ENCODE measurements at places on chromosomes 7 and 10.

- DNase-seq = no peak
Measured at GRCh38 chr7:143216151-143216550, 5.7 kb upstream of the TAS2R40 start.

GRCh38 chr7:28088032-28088431 lies 92.6 kb downstream of the JAZF1 start:
- DNase-seq = no peak

DNA sequence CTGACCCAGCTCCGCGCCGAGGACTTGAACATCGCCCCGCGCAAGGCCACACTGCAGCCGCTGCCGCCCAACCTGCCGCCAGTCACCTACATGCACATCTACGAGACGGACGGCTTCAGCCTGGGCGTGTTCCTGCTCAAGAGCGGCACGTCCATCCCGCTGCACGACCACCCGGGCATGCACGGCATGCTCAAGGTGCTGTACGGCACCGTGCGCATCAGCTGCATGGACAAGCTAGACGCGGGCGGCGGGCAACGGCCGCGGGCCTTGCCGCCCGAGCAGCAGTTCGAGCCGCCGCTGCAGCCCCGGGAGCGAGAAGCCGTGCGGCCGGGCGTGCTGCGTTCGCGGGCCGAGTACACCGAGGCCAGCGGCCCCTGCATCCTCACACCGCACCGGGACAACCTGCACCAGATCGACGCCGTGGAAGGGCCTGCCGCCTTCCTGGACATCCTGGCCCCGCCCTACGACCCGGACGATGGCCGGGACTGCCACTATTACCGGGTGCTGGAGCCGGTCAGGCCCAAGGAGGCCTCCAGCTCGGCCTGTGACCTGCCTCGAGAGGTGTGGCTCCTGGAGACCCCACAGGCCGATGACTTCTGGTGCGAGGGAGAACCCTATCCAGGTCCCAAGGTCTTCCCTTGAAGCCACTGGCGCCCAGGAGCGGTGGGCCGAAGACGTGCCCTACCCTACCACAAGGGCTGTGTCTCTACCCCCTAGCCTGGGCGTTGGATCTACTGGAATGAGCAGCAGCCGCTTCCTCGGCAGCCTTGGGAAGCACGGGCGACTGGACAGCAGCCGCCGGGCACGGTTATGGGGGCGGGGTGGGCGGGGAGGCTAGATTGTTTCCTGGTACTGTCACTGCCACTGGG lies 945 bp downstream of the ADO start:
- no peak for DNase-seq

DNA sequence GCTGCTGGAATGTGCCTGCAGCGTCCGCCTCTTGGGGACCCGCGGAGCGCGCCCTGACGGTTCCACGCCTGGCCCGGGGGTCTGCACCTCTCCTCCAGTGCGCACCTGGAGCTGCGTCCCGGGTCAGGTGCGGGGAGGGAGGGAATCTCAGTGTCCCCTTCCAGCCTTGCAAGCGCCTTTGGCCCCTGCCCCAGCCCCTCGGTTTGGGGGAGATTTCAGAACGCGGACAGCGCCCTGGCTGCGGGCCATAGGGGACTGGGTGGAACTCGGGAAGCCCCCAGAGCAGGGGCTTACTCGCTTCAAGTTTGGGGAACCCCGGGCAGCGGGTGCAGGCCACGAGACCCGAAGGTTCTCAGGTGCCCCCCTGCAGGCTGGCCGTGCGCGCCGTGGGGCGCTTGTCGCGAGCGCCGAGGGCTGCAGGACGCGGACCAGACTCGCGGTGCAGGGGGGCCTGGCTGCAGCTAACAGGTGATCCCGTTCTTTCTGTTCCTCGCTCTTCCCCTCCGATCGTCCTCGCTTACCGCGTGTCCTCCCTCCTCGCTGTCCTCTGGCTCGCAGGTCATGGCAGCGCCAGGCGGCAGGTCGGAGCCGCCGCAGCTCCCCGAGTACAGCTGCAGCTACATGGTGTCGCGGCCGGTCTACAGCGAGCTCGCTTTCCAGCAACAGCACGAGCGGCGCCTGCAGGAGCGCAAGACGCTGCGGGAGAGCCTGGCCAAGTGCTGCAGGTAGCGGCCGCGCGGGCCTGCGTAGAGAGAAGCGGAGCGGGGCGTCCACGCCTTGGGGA lies 645 bp downstream of the SLC26A4 start:
- DNase-seq = peak; percentile 42

GRCh38 chr10:114084215-114084614 lies 40.5 kb downstream of the ADRB1 start:
- DNase-seq = no peak

GRCh38 chr7:44981035-44981706 lies 2.4 kb upstream of the MYO1G start:
- no peak for DNase-seq

GRCh38 chr7:84822941-84823510 lies 363.8 kb downstream of the SEMA3D start:
- no peak for DNase-seq

DNA sequence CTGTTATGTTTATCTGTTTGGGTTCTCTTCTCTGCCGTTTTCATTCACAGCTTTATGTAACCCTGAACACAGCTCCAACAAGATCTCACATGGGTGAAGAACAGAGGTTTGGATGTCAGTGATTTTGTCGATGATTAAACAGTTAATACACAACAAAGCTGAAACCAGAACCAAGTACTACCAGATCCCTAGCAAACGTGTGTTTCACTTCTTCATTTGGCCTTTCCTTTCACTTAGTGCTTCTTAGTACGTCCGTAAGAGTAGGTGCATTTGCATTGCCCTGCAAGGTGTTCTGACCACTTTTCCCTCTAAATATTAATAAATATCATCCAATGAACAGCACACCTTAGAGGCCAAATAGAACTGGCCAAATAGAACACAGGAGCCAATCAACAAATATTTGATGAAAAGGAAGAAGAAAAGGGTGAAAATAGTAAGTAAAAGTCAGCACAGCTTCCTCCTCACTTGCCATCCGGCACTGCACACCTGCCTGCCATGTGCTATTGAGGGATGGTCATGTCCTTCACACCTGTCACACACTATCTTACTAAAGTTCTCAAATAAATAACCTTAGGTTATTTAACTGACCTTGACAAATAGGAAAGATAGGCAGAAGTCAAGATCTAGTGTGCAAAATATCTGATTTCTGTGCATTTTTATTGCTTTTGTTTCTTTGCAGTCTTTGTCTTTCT lies 252.6 kb upstream of the ANKRD30A start:
- DNase-seq = no peak

DNA sequence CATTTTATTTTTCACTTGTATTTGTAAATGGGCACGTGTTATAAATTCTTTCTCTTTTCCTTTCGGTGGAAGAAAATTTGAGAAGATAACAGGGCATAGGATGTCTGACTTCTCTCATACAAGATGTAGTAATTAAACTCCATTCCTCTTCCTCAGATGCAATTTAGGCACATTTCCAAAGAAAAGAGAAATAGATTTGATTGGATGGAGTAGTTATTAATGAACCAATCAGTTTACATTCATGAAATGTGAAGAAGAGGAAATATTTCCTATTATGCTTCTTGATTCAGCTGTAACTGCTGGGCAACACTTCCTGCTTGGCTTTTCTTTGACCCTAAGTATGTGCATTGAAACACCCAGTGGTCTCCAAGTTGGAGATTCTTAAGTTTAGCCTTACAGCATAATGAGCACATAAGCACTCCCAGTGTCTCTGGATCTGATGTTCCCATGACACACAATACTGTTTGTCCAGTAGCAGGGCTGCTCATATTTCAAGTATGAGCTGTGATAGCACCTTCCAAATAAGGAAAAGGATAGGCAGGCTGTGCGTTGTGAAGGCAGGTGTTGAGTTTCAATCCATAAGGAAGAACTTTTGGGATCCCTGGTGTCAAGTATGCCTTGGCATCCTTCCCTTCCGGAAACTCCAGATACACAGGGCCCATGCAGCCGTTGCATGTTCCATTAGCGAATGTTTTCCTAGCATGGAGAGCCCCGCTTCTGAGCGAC lies 33.4 kb upstream of the COBL start:
- no peak for DNase-seq

DNA sequence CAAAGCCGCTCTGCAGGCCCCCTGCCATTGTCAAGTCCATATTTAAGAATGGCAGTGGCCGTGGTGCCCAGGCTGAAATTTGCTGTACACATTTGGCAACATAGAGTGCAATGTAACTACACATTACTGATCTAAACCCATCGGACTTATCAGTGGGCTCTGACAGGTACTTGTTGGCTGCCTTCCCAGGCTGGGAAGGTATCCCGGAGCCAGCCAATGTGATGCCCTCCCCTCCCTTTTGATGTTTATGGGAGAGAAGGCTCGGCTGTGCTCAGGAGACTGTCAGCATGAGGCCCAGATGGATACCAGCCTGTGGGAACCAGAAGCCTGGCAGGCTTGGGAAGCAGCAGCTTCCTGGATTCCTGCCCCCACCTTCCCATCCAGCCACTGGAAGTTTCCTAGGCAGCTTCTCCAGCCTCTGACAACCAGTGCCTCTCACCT lies 146.1 kb upstream of the TCF7L2 start:
- no peak for DNase-seq

GRCh38 chr7:8434290-8435002 lies 1.0 kb downstream of the NXPH1 start:
- no peak for DNase-seq

GRCh38 chr7:126362746-126363145 lies 890.0 kb downstream of the GRM8 start:
- no peak for DNase-seq

DNA sequence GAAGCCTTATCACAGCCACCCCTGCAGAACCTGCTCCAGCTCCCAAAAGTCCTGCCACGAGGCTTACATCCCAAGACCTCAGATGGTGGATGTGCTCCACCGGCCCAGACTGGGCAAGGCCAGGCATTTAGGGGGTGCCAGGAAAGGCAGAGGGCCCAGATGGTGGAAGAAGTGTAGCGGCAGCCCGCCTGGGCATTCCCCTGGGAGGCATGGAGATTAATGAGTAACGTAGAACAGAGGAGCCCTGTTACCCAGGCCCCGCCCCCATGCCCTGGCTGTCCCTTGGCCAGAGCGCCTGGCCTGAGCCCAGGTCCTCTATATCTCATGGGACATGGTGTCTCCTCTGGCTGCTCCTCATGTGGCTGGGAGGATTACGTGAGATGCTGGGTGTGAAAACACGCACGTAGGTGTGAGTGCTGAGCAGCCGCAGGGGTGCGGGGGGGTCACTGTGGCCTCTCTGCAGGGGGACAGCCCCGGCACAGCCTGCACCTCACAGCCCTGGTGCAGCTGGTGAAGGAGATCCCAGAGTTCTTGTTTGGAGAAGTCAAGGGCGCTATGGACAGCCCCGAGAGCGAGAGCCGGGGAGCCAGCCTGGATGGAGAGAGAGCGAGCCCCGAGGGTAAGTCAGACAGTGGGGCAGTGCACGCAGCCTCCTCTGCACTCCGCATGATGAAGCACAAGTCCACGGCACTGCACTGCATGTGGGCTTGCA lies 52.9 kb downstream of the ZNF467 start:
- DNase-seq = no peak

DNA sequence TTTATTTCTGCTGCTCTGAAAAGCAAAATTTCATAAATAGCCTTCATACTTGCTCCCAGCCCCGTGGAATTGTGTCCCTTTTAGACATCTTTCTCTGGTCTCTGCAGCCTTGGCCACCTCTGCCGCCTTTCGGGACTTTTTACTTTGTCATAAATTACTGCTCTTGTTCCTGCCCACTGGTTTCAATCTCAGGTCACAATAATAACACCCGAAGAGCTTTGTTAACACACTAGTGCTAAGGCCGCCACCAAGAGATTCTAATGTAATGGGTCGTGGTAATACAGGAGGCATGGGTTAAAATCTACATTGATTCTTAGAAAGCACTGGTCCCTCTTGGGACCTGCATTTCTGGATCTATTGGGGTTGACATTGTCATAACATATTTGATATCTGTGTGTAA lies 276.0 kb upstream of the VWC2 start:
- DNase-seq = no peak

DNA sequence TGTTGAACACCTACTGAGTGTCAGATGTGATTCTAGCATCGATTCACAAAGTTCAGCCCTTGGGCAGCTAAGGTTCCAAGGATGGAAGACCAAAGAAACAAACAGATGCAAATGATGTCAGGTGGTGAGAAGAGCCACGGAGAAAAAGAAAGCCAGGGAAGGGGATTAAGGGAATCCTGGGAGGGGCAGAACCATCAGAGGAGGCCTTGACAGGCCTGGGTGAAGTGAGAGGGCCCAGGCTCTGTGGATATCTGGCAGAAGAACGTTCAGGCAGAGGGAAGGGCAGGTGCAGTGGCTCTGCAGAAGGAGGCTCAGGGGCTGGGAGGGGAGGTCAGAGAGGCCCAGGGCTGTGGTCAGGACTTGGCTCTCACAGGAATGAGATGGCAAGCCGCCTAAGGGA lies 90.4 kb downstream of the C10orf105 start:
- DNase-seq = no peak

GRCh38 chr7:157318015-157318706 lies 18.6 kb upstream of the DNAJB6 start:
- no peak for DNase-seq

GRCh38 chr10:96229568-96230030 lies 41.8 kb downstream of the BLNK start:
- peak; percentile 67 for DNase-seq

- no peak for DNase-seq
Measured at GRCh38 chr10:17179002-17179401, 22.5 kb downstream of the TRDMT1 start.

- no peak for DNase-seq
Measured at GRCh38 chr7:148621563-148621962, 31.0 kb downstream of the C7orf33 start.

- DNase-seq = no peak
Measured at GRCh38 chr7:118452128-118452527, 227.6 kb downstream of the ANKRD7 start.

GRCh38 chr7:132190683-132191082 lies 385.6 kb downstream of the PLXNA4 start:
- DNase-seq = no peak

- DNase-seq = no peak
Measured at GRCh38 chr7:23357190-23358093, 58.3 kb downstream of the MALSU1 start.

- DNase-seq = no peak
Measured at GRCh38 chr10:95837356-95837776, 70.4 kb upstream of the CC2D2B start.

GRCh38 chr10:97861097-97861750 lies 11.6 kb downstream of the GOLGA7B start:
- DNase-seq = no peak

GRCh38 chr10:27464993-27465392 lies 39.1 kb upstream of the RAB18 start:
- DNase-seq = peak; percentile 11

Data from CD4-positive, alpha-beta T cell treated with Interleukin-4 for 1 hour (primary cell).